Uterus (tissue), 4 donors: ENCODE measurements at places on chromosomes 3 and 15.

GRCh38 chr3:40961104-40961857 lies 238.0 kb upstream of the CTNNB1 start:
- no peak for DNase-seq

GRCh38 chr3:74624301-74624700 lies 9.8 kb upstream of the CNTN3 start:
- no peak for DNase-seq

- no peak for DNase-seq
Measured at GRCh38 chr3:22893644-22894325, 309.3 kb upstream of the UBE2E2 start.

GRCh38 chr3:31092748-31093589 lies 198.5 kb upstream of the GADL1 start:
- DNase-seq = no peak
